ENCODE measurements at places on chromosomes 6 and 20.
A peak's percentile ranks its signal among the peaks of the same experiment; 100 is the strongest.

DNA sequence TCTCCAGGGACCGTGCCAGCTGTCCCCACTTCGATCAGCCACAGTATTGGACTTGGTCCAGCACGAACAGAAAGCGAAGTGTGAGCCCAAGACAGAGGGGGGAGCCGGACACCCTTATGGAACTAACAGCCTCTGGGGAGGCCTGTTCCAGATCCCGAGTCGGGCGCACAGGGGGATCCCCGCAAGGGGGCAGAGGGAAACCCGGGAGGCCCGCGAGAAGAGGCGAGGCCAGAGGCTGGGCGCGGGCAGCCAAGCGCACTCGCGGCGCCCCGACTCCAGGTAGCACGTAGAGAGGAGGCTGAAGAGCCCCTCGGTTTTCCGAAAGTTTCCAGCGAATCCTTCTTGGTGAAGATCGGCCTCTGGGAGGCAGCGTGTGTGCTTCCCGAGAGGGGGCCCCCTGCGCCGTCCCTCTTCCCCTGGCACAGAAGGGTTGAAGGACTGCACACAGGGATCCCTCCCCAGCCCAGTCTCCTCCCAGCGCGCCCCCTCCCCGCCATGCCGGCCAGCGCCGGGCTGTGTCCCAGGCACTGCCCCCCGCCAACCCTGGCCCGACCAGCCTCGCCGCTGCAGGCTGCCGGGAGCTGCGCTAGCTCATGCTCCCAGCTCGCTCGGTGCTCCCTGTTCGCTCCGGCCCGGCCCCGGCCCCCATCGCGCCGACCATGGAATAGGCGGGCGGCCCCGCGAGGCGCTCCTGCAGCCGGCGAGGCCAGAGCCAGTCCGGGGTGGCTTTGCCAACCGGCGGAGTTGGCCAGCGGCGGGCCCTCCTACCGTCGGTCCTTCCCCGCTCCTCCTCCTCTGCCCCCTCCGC is 577 bp upstream of the SLC24A3 start:
- DNase-seq = no peak

DNA sequence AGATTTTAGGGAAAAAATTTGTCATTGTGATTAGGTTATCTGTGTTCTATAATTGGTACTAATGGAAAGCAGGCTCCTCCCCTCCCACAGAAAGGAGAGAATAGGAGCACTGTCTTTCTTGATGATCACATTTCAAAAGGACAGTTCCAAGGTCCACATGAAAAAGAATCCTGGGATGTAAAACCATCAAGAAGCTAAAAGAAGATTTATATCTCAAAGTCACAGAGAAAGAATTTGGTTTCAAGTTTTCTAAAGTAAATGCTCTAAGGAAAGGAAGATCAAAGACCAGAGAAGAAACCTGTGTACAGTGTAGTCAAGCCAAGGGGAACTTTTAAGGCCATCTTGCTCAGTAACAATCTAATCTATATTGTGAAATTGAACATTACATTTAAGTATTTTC is 652.7 kb upstream of the HS3ST5 start:
- no peak for DNase-seq

- peak; percentile 79 for DNase-seq
Measured at GRCh38 chr6:30483677-30484279, 5.5 kb upstream of the HLA-E start.

DNA sequence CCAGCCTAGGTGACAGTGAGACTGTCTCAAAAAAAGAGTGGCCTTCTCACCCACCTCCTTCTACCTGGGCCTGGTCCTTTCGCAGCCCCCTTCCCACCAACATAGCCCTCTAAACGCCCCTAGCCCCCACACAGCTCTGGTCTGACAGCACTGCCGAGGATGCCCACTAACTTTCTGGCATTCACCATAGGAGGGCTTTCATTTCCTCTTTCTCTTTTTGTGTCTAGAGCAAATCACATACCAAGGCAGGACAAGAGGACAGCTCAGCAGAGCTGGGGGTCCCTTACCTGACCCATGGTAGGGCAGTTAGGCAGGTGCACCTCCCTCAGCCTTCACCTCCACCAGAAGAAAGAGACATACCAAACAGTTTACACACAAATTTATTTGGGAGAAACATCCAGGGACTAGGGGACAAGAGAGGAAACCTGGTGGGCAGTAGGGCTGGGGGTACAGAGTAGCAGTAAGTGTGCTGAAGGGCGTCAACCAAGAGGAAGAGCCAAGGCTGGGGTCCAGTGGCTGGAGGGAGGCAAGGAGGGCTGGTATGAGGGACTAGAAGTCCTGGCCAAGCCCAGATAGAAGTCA is 4.5 kb downstream of the LY6G5C start:
- no peak for DNase-seq

GRCh38 chr20:46835418-46835817 is 59.2 kb upstream of the EYA2 start:
- DNase-seq = no peak

- DNase-seq = no peak
Measured at GRCh38 chr6:99146711-99147110, 199.0 kb upstream of the FBXL4 start.

DNA sequence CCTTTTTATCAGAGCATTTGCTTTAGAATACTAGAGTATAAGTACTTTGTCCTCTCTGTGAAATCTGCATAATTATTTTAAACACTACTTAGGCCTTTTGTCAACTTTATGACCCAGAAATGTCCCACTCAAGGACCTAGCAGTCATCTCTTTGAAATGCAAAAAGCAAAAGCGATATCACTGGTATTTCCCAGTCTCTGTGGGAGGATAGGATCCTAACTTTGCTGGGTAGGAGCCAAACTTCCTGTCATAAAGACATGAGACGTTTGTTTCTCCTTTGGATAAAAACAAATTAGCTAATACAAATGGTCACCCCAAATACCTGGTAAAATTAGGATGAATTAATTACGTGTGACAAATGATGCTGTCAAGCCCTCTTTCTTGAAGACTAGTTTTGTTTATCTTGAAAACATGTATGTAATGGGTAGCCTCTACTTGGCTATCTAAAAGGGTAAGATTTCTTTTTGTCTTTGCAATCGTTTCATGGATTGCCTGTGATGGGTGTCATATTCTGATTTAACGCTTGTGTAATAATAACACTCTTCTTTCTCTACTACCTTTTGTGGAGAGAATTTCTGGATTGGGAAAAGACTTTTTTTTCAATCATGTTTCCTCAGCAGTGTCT is 36.2 kb downstream of the DCDC2 start:
- DNase-seq = no peak

- no peak for DNase-seq
Measured at GRCh38 chr20:34675561-34675960, 1.3 kb downstream of the PIGU start.

DNA sequence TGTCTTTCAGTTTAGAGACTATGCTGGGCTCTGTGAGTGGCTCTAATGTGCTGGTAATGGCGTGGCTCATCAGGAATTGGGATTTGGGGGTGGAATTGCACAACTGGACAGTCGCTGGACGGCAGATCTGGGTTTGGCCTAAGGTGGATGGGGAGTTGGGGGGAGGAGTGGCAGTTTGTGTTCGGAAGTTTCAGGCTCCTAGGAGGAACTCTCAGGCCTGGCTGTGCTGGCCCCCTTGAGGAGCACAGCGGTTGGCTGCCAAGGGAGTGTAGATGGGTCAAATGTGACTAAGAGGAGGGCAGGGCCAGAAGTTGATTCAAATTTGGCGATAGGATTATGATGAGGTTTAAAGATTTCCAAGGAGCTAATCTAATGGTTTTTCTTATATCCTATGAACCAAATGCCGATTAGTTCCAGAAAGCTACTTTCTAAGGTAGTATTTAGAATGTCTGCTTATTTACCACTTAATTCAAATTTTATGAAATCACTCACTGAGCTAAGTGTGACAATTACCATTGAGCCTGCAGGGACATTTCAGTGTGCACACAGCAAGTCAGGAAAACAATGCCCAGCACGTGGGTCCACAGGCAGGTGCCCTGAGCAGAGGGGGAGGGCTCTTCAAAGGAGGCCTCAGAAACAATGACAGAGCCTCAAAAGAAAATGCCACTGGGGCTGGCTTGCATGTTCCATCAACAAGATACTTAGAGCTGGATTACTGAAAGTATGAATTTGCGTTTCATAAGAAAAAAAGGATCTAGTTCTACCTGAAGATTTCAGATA is 111.0 kb downstream of the GJA10 start:
- DNase-seq = no peak

DNA sequence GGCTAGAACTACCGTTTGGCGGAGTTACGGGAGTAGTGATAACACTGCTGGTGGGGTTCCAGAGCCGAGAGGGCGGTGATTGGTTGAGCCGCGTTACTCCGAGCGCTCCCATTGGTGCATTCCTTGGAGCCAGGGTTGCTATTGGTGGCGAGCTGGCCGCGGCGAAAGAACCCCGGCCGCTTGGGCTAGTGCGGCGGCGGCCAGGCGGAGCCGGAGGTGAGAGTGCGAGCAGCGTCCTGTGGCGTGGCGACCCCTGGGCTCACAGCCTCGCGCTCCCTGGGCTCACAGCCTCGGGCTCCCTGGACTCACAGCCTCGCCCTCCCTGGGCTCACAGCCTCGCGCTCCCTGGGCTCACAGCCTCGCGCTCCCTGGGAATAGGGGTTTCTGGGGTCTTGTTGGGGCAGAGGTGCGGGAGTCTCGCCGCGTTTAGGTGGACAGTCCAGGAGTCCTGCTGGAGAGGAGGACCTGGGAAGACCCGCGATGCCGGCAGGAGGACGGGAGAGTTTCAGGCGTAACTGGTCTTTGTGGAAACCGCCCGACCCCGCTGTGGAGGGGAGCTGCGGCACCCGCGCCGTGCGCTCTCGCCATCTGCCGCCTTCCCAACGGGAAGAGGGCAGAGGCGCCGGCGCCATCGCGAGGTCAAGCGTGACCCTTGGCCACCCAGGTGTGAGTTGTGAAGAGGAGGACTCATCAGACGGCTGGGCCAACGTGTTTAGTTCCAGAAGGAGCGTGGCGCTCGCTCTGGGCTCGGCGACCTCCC is 12.2 kb downstream of the PRDM13 start:
- DNase-seq = no peak

- DNase-seq = no peak
Measured at GRCh38 chr6:107032051-107032450, 4.1 kb downstream of the MTRES1 start.

GRCh38 chr20:51659491-51660050 is 108.6 kb downstream of the ATP9A start:
- no peak for DNase-seq

GRCh38 chr6:63307581-63308246 is 12.1 kb downstream of the LGSN start:
- DNase-seq = peak; percentile 78

GRCh38 chr20:39605908-39606307 is 643.8 kb downstream of the DHX35 start:
- DNase-seq = no peak

DNA sequence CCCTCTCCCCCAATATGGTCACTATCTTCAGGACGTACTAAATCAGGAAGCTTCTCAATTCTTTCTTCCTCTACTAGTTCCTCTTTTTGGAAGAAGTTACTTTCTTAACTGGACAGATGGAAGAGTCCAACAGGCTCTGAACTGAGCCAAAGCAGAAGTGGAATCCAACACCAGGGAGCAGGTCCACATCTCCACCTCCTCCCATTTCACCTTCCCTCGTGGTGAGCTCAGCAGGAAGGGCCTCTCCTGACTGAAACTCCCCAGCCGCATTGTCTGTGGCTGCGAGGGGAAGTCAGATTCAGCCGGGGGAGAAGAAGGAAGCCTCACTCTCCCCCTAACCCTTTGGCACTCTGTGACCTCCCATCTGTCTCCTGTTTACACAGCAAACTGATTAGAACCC is 63.8 kb upstream of the UST start:
- DNase-seq = peak; percentile 24

- DNase-seq = no peak
Measured at GRCh38 chr6:156948807-156949206, 171.6 kb downstream of the ARID1B start.

DNA sequence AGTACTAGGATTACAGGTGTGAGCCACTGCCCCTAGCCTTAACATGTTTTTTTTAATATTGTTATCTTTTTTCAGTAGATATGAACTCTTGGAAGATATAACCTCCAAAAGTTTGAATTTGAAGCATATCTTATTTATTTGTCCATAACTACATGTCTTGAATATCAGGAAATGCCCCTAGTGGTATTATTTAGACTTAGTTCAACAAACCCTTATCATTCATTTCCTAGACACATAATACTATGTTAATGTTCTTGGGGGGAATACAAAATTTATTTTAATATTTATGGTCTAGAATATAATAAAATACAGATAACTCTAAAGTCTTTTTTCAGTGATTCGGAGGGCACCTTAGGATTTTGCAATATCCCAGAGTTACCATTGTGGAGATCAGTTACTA is 160.7 kb downstream of the HACE1 start:
- no peak for DNase-seq

DNA sequence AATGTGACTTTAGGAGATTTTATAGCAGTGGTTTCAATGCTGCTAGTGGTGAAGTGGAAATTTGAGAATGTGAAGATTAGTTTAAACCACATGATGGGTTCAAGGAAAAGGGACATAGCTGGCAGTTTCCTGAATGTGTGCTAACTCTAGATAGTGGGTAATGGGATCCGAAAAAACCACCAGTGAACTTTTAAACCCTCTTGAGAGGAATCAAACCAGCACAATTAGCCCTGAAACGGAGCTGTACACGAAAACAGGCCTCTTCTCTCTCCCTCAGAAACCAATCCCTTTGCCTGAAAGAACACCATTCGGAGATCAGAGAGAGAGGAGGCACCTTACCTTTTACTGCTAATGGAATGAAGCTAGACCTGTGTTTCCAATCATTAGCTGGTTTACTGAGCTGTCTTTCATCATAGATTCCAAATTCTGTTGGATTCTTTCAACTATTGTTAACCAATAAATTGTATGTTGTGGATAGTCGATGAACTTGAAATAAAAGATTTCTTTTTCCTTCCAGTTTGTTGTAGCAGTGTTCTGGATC is 103.9 kb downstream of the AIG1 start:
- no peak for DNase-seq

GRCh38 chr20:31992086-31992485 is 18.2 kb upstream of the CCM2L start:
- DNase-seq = no peak

- DNase-seq = no peak
Measured at GRCh38 chr6:17224056-17224455, 57.1 kb upstream of the RBM24 start.

Measured in GM12865 (cell line).